Hematopoietic multipotent progenitor cell treated with erythropoietin and hydrocortisone succinate and interleukin-3 and kit ligand, for 8 days (in vitro differentiated cells): ENCODE measurements at places on chromosomes 16 and 17.
A peak's percentile ranks its signal among the peaks of the same experiment; 100 is the strongest.

DNA sequence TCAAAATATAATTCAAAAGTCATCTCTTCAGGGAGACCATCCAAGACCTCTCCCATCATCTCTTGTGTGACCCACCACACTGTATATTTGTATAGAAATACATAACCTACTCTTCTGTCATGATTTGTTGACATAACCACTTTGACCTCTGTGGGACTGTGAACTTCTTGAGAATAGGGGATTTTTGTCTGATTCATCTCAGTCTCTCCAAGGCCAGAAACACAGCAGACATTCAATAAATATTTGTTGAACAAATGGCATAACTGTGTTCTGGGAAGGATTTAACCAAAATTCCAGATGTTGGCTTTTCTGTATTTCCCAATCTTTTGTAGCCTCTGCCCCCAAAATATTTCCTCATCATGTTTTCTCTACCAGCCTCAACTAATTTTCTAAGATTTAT lies 169.7 kb downstream of the CDH11 start:
- DNase-seq = no peak

GRCh38 chr17:34581446-34582184 lies 2.2 kb downstream of the TMEM132E start:
- no peak for DNase-seq

- DNase-seq = no peak
Observed at GRCh38 chr17:74450231-74450630, 16.2 kb upstream of the CD300A start.

DNA sequence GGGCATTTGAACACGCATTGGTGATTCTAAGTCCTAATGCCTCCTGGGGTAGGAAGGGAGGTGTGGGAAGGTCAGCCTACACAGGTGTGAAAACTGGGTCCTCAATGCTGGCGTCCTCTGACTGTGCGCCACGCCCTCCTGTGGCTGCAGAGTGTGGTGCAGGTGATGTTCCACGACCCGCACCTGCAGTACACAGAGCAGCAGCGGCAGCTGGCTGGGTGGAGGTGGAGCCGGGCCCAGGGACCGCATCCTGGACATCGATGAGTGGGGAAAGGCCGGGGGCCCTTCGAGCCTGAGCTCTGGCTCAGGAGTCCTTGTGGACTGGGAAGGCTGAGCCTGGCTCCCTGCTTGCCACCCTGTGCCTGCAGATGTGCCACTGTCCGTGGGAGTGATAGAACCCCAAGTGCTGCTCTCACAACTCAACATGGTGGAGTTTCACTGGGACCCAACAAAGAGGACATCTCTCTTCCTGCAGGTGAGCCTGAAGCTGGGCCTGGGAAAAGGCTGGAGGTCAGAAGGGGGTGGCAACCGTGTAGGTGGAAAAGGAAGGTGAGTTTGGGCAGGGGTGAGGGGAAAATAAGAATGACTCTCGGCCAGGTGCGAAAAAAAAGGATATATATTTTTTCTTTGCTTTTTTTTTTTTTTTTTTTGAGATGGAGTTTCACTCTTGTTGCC lies 14.0 kb upstream of the STAC2 start:
- DNase-seq = peak; percentile 32

GRCh38 chr16:75495076-75495674 lies at the start of gene CHST6:
CHST6 (minus strand) TSS chr16:75495441; CDS start chr16:75479828, 15,613 bp downstream.
- DNase-seq = peak; percentile 19
